ENCODE measurements at places on chromosomes 16 and 17.
A peak's percentile ranks its signal among the peaks of the same experiment; 100 is the strongest.

GRCh38 chr16:87636050-87636684 lies 33.9 kb downstream of the JPH3 start:
- peak; percentile 44 for DNase-seq

- DNase-seq = no peak
These were observed 8.8 kb downstream of the TMEM186 start for GRCh38 chr16:8788578-8789172.

DNA sequence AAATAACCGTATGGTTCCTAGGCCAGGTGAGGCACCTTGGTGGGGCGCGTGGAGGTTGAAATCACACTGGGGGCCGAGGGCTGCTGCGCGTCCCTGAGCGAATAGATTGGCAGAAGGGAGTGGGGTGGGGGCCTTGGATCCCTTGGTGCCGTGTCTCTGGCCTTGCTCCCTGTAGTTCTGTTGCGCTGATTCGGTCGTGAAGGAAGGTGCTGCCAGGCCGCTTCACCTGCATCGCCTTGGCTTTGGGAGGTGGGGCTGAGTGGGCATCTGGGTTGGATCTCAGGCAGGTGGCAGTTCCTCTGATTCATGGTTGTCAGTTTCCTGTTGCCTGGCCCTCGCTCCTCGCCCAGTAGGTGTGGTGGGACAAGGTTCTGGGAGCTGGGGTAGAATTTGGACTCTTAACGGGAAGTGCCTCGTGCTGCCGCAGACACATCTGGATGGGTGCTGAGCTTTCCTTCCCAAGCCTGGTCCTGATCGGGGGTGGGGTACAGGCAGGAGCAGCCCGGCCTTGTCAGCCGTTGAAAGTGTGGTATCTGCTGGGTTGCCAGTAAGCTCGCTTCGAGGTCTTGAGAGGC lies 30.1 kb downstream of the PGS1 start:
- no peak for DNase-seq

GRCh38 chr17:46783031-46783593 lies 35.4 kb downstream of the WNT3 start:
- no peak for DNase-seq

- DNase-seq = no peak
These were observed 25.4 kb downstream of the SMTNL2 start for GRCh38 chr17:4609761-4610160.

DNA sequence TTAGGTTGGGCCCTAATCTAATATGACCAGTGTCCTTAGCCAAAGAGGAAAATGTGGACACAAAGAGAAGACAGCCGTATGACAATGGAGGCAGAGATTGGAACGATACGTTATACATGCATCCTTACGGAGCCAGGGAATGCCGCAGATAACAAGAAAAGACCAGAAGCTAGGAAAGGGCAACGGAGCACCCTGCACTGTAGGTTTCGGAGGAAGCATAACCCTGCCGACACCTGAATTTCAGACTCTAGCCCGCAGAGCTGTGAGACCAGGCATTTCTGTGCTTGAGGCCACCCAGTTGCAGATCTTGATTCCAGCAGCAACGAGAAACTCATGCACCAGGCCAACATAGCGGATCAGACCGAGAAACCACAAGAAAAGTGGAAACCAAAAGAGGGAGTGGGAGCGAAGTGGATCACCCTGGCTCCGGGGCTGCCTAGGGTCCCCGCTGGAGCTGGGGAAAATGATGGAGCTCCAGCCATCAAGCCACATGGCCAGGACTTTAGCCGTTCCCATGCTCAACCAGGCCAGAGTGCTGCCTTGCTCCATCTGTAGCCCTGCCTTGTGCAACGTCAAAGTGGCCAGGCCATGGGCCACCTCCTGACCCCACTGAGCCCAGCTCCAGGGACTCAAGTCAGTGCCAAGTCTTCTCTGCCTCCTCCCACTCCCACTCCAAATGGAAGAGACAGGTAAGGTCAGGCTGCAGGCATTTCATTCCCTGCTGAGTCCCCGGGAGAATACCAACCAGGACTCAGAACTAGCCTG lies 51.7 kb upstream of the RPL38 start:
- DNase-seq = no peak

- no peak for DNase-seq
These were observed 33.7 kb downstream of the GINS3 start for GRCh38 chr16:58425756-58426494.
